ENCODE measurements at places on chromosomes 7 and 10.
A peak's percentile ranks its signal among the peaks of the same experiment; 100 is the strongest.

DNA sequence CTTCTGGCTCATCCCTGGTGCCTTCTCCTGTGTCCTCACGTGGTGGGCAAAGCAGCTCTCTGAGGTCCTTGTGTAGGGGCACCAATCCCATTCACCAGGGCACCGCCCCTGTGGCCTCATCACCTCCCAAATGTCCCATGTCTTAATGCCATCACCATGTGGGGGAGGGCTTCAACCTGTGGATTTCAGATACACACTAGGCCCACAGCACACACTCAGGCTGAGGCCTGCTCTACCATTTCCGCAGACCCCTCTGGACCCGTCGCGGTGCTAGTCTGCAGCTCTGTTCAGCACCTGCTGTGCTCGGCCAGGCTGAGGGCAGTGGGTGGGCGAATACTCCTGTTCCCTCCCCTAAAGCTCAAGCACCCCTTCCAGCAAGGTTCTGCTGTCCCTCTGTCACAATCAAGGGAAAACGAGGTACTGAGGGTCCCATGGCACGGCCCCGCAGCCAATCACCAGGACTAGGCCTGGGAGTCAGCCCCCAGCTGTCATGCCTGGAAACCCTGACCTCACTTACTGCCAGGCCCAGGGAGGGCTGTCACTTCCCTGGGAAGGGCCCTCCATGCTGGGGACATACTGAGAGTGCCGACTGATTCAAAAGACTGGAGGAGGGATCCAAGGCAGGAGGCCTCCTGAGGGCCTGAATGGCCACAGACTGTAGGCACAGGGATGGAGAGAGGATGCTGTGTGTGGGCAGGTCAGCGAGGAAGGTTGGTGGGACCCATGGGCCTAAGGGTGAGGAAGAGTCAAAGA lies 123.8 kb upstream of the RET start:
- no peak for DNase-seq

DNA sequence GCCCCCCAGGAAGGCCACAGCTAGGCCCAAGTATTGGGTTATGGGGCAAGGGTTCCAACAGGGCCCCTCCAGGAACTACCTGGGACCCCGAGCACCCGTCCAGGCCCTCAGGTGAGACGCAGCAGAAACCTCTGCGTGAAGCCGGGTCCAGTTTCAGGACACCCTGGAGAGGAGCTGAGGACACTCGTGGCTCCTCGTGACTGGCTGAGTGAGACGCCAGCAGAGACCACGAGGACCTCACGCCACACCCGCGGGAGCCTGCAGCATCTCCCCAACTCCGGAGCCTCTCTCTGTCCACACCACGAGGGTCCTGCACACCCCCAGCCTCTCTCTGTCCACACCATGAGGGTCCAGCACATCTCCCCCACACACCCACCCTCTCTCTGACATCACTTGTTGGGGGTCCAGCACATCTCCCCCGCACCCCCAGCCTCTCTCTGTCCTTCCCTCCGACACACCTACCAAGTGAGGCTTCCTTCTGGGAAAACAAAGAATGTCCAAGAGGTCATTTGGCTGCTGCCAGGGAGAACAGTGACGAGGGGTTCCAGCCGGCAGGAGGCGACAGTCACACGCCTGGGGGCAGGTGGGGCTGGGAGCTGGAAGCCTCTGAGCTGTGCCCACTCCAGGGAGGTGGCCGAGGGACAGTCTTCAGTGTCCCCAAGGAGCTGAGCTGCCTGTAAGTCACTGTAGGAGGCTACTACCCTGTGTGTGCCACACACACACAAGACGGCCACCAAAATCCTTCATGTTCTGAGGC lies 46.1 kb upstream of the PPP2R2D start:
- DNase-seq, result no peak

DNA sequence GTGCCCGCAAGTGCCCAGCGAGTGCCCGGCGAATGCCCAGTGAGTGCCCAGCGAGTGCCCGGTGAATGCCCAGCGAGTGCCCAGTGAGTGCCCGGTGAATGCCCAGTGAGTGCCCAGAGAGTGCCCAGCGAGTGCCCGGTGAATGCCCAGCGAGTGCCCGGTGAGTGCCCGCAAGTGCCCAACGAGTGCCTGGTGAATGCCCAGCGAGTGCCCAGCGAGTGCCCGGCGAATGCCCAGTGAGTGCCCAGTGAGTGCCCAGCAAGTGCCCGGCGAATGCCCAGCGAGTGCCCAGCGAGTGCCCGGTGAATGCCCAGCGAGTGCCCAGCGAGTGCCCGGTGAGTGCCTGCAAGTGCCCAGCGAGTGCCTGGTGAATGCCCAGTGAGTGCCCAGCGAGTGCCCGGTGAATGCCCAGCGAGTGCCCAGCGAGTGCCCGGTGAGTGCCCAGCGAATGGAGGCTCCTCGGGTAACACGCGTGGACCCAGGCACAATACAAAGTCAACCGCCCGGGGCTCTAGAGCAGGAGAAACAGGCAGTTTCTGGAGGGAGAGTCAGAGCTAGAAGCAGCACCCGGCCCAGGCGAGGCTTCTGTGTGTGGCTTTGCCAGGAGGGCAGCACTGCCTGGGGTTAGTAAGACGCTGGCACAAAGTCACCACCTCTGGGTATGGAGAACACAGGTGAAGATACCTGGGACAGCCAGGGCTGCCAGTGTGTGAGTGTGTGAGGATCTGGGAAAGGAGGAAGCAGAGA lies 38.2 kb upstream of the CFAP46 start:
- DNase-seq, result no peak

DNA sequence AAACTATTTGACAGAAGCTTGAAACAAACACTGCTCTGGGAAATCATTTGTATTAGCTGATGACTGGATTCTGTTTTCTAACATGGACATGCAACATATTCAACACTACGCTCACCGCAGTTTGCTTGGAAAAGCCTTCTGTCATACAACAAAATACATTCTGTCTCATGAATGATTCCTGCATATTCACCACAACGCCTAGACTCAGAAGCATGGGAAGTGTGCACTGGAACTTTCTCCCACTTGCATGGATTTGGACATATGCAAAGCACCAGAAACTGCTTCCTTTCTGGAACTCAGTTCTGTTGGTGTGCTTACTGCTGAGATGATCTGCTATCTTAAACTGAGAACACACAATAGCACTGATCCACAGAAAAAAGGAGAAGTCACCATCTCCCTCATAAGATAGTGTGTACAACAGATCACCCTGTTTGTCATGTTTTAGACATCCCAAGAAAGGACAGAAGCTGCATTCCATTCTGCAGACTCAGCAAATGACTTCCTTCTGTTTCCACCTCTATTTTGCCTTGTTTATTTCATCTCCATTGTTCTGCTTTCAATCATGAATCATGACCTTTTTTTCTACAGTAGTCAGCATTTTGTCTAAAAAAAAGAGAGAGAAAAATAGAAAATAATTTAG lies 115.8 kb downstream of the HTR7 start:
- DNase-seq, result peak; percentile 35

DNA sequence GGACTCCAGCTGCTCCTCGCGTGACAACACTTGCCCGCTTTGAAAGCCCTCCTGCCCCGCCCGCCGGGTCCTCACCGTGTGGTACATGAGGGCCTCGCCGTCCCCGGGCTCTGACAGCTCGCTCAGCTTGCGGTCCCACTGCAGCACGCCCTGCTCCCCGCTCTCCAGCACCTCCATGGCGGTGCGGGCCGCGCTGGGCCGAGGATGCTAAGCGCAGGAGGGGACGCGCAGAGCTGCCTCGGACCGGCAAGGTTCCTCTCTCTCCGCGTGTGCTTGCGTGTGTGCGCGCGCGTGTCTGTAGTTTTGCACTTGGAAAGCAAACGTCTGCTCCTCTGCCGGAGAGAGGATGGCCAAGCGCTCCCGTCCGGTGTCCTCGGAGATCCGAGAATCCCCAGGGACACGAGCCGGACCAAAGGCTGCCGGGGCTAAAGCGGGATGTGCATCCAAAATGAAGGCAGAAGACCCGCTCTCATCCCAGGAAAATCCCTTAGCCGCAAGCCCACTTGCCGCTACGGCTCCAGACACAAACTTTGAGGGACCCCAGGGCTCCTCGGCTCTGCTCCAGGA lies at the start of gene CREB3L2:
CREB3L2 (minus strand) TSS at position 558 of the 567 bp plus-strand sequence; CDS start at position 177, 381 bp downstream.
- peak; percentile 62 for DNase-seq

- DNase-seq, result no peak
Measured at GRCh38 chr10:89915021-89915420, 213.6 kb downstream of the KIF20B start.

DNA sequence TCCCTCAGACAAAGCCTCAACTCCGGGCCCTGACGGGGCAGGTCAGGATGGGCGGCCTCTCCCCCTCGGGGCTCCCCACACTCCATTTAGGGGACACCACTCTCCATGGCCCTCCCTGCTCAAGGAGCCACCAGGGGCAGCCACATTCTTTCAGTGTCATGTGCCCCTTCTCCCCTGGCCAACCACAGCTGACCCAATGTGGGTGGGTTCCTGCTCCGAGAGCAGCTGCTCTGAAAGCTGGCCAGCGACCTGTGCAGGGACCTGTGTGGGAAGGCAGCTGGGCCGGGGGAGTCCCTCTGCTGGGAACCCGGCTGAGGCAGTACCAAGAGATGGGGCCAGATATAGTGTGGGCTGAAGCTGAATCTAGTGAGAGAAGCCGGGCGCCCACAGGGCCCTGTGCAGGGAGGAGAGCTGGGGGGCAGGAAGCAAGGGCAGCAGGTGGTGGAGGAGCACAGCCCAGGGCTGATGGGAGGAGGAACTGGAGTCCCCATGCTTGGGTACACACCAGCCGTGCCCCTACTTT lies 40.6 kb upstream of the NPFFR1 start:
- no peak for DNase-seq

DNA sequence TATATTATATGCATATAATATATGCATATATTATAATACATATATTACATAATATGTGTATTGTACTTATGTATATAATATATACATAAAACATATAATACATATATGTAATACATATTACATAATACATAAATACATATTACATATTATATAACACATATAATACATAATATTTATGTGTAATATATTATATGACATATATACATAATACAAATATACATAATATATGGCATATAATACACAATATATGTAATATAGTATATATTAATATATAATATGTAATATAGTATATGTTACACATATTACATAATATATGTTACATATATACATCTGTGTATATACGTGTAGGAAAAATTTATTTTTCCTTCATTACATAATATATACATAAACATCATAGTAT lies 63.4 kb downstream of the SGMS1 start:
- DNase-seq, result no peak

DNA sequence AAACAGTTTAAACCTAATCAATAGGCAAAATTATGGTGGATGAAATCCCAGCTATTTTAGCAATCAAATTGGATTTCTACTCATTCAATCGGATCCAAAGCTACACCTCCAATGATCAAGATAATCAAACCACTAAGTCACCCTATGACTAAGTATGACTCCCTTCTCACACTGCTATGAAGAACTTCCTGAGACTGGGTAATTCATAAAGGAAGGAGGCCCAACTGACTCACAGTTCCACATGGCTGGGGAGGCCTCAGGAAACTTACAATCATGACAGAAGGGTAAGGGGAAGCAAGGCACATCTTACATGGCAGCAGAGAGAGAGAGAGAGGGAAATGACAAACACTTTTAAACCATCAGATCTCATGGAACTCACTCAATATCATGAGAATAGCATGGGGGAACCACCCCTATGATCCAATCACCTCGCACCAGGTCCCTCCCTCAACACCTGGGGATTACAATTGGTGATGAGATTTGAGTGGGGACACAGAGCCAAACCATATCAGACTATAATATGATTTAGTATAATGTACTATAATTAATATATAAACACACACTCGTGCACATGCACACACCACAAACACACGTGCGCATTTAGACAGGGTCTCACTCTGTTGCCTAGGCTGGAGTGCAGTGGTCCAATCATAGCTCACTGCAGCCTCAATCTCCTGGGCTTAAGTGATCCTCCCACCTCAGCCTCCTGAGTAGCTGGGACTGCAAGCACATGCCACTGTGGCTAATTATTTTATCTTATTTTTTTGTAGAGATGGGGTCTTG lies 213.6 kb upstream of the FOXK1 start:
- no peak for DNase-seq

DNA sequence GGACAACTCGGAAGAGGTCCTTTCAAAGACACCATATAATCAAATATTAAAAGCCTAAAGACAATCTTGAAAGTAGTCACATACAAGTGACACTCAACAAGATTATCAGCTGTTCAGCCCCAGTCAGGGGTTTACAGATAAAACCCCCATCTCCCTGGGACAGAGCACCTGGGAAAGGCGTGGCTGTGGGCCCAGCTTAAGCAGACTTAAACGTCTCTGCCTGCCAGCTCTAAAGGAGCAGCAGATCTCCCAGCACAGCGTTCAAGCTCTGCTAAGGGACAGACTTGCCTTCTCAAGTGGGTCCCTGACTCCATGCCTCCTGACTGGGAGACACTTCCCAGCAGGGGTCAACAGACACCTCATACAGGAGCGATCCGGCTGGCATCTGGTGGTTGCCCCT lies 18.0 kb downstream of the CDCA7L start:
- no peak for DNase-seq

- DNase-seq, result no peak
Measured at GRCh38 chr10:91103384-91104192, 116.9 kb upstream of the PCGF5 start.

DNA sequence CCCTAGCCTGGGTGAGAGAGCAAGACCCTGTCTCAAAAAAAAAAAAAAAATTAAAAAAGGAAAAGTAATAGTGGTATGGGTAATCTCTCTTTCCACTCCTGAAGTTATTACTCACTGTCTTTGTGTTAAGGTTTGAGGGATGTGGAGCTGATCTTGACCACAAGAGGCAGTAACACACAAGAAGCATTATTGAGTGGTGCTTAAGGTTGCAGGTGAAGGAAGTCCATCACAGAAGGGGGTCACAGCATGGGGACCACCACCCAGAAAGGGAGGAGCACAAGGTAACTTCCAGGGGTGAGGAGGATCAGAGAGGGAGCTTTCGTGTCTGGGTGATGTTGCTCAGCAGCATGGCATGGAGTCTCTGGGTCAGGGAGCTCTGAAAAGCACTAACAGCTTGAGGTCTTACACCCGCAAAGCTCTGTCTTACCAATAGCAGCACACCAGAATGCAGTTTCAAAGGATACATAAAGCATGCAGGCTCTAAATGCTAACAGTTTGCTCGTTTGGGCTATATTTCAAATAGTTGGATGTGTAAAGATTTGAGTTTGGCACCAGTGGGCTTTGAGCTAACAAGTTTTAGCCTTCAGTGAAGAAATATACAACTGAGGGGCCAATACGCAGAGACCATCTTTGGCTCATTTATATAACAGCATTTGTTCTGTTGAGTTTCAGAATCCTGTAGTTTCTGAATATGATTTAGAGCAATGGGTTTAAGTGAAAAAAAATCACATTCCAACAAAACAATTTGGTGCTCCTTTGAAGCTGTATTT lies 100.4 kb upstream of the DNAJC1 start:
- peak; percentile 28 for DNase-seq

DNA sequence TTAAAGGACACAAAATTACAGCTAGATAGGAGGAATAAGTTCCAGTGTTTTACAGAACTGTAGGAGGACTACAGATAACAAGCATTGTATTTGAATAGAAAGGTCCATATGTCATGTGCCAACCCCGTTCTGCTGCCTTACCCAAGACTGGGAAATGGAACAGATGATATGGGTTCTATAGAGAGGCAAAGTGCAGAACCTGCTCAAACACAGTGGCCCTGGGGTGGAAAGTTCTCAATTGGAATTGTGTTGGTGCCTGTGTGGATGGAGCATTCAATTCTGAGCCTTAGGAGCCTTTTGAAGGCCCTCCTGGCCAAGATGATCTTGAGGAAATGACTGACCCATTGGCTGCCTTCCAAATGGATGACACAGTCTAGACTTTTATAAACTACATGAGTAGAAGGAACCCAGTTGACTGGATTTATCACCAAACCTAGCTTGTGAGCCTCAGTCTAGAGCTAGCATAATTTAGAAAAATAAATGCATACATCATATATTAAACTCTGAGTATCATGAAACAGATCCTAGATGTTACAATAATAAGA lies 4.1 kb upstream of the PRSS1 start:
- peak; percentile 40 for DNase-seq

- peak; percentile 90 for DNase-seq
Measured at GRCh38 chr7:130838738-130839137, 104.7 kb upstream of the KLF14 start.

All from iris pigment epithelial cell (primary cell).